ENCODE measurements at places on chromosomes 11 and 22.

- DNase-seq, result no peak
These were observed 20.0 kb upstream of the LMO1 start for GRCh38 chr11:8283465-8284230.

- no peak for DNase-seq
These were observed 92.8 kb downstream of the ARFGAP2 start for GRCh38 chr11:47083913-47084312.

DNA sequence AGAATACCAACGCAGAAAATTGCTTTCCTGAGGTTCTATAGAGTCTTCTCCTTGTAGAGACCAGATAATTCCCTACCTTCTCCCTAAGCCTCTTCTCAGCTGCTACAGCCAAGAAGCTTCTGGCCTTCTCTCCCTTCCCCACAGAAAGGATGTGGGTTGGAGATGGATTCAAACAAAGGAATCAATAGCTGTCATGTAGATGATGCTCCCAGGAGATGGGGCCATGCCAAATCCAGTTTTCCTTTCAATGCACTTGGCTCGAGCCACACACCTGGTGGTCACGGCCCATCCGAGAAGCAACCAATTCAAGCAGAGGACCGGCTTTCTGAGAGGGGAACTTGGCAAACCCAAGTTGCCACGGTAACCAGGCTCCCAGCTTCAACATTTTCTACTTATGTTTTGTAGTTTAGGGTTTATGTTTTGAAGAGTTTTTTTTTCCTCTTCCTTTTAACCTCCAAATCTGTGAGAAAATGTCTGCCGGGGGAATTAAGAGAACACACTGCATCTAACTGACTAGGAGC is 31.3 kb upstream of the OPCML start:
- no peak for DNase-seq

DNA sequence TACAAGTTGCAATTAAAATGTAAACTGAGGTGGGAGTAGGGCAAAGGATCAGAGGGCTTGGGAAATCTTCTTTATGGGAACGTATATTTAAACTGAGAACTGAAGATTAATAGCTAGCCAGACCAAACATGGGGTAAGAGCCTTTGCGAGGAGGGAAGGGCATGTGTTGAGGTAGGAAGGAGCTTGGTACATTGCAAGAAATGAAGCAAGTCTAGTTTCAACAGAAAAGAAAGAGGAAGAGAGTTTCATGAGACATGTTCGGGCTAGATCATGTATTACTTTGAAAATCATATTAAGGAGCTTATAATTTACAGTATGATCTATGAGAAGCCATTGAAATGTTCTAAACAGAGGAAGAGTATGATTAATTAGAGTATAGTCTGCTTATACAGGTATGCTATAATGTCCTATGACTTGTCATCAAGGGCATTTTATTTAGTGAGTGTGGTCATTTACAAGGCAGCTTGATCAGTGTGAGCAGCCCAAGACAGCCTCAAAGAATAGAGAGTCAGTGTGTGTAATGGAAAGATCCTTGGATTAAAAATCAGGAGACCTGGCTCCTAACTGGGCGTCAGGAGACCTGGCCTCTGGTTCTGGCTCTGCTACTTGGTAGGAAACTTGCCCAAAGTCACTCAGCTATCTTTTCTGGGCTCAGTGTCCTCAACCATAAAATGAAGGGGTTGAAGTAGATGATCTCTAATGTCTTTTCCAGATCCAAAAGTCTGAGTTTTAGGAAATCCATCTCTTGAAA is 10.9 kb downstream of the GAS2 start:
- DNase-seq, result no peak

GRCh38 chr11:111792955-111793500 is 26.8 kb upstream of the PPP2R1B start:
- no peak for DNase-seq

GRCh38 chr11:66467034-66467659 is 442 bp downstream of the PELI3 start:
- DNase-seq, result no peak

GRCh38 chr22:45120931-45121330 is 42.8 kb upstream of the NUP50 start:
- DNase-seq, result no peak

Data from activated T-helper 9 cell treated with anti-CD3 and anti-CD28 coated beads, Interleukin-2, amount 50 U/mL, for 16 hours (primary cell).